ENCODE measurements at places on chromosomes 3 and 15.

DNA sequence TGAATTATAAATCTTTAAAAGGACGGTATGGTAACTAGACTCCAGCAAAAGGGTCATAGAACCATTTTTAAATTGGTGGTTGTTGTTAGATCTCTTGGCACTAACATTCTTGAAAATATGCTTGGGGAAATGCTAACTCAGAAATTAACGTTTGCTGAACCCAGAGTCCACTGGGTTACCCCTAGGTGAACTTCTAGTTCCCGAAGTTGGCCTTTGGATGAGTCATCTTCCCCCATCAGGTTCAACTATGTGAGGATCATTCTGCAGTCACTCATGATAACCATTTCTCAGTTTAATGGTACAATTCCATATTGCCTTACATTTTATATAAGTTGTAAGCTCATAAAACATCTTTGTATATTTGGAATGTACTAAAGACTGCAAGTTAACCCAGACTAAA is 204.7 kb downstream of the THSD4 start:
- DNase-seq, result no peak

GRCh38 chr3:25287291-25287884 is 140.7 kb upstream of the RARB start:
- no peak for DNase-seq

DNA sequence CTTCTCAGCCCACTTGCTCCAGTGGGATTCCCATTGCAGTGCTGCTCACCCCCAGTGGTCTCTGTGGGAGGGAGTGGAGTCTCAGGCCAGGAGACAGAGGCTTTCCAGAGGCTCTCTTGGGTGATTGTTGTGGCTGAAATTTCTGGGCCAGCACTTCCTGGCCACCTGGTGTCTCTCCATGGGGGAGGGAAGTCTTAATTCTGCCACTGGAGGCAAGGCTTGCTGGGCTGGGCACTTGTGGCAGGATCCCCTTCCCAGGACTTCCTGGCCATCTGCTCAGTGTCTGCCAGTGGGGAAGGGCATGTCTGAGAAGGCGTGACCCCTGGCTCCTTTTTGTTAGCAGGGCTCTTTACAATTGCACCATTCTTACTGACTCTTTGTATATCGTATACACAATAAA is 351.8 kb downstream of the GABRB3 start:
- no peak for DNase-seq

DNA sequence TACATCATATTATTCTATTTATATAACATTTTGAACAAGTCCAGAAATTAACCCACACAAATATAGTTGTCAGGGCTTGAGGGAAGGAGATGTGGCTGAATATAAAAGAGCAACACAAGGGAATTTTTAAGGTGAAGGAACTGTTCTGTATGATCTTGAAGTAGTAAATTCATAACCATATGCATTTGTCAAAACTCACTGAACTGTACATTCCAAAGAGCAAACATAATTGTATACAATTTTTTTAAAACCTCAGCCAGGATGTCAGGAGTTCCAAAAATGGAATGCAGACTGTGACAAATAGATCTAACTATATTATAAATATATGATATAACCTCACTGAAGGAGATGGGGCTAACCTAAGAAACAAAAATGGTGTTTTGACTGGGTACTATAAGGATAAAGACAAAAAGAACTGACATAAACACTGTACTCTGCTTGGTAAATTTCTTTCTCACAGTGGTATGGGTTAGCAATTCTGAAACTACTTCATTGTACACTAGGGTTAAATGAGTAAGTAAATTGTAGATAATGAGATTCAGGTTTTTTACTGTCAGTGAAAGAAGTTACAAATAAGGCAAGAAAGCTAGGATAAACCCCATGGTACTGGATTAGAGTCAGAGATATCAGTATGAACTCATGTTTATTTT is 14.4 kb downstream of the GOLGB1 start:
- DNase-seq, result no peak

DNA sequence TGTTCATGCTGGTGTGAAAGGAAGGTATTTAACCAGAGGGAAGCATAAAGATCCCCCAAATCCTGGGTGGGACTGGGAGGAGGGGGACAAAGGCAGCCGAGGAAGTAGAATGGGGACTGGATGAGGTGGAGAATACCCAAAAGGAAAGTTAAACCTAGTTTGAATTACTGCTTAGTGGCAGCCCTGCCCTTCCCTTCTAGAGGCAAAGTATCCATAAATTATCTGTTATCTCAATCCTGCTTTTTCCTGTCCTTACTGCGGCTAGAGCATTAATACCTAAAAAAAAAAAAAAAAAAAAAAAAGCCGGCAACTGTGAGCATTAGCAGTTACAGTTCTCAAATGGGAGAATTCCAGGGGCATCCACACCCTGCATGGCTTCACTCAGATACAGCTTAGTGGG is 139.0 kb downstream of the RYR3 start:
- DNase-seq, result no peak

Data from right lobe of liver (tissue), 6 donors.